ENCODE measurements at places on chromosomes 16 and 17.

DNA sequence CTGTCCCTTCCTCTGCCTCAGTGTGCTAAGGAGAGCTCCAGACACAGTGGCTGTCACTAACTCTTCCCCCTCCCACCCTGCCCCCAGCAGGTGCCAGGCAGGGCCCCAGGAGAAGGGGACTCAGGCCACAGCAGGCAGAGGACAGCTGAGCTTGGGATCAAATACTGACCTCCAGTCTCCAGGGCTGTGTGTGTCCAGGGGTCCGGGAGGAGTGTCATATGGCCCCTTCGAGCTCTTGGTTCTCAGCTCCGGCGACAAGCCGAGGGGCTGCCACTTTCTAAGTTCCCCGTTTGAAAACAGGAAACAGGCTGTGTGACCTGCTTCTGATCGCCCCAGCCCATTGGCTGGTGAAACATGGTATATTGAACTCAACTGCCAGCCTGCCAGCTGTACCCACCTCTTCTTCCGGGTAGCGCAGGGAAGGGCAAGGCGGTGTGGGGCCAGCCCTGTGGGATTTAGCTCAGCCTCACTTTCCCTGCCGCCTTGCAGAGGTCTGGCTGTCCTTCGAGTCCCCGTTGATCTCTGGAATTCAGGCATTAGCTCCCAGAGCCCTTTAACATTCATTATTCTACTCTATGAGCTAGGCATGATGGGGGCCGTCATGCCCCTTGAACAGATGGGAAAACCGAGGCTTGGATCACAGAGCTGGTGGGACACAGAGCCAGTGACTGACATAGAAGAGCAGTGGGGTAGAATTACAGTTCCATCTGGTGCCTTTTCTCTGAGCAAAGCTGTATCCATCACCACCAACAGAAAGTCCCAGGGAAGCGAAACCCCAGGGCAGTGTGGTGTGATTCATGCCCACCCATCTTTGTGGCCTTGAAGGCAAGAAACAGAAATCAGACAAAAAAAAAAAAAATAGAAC, at the start of gene SNX20:
TSS of gene SNX20 (minus strand) at position 292 of the 865 bp plus-strand sequence. CDS start 3,786 bp downstream, outside the sequence.
- DNase-seq, result no peak

GRCh38 chr17:82781894-82782274, 30.0 kb downstream of the TBCD start:
- peak; percentile 72 for DNase-seq

- DNase-seq, result no peak
Measured at GRCh38 chr17:47883589-47884426, 12.2 kb upstream of the SP2 start.

DNA sequence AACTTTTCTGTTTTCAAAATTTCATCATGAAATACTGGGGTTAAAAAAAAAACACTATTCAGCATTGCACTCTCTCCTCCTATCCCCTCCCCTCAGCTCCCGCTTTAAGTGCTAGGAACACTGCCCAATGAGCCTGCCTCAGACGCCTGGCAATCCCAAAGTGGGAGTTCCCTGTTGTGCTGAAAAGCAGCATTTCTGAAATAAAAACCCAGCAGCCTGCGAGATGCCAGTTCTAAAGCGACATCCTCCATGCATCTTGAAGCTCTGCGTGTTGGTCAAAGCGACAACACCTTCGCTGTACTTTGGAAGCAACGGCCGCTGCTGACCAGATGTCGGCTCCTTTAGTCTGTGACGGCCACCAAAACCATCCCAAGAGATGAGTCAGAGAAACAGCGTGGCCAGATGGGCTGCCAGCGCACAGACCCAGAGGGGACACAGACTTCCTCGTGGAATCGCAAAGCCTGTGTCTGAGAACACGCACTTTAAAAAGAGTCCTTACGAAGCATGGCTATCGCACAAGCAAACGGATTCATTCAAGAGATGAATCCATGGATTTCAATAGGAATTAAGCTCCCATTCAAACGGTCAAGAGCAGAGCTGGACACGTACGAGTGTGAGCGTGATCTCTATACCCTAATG, 32.8 kb downstream of the FBXO31 start:
- peak; percentile 32 for DNase-seq

Data from substantia nigra (tissue), 51 donors.